Natural killer cell (primary cell): ENCODE measurements at places on chromosomes 6 and 20. TPM values are rescaled to one million over a fixed set of nuclear protein-coding genes. Genes with fewer than 3 reads are reported as not detected.

Gene RNASET2
- 84.5 TPM for total RNA-seq

Gene MAP7
- 0.68 TPM for total RNA-seq

Gene PGC
- total RNA-seq, result not detected

Gene BEND6
- not detected for total RNA-seq

Gene ADGRB3
- total RNA-seq, result not detected

DNA sequence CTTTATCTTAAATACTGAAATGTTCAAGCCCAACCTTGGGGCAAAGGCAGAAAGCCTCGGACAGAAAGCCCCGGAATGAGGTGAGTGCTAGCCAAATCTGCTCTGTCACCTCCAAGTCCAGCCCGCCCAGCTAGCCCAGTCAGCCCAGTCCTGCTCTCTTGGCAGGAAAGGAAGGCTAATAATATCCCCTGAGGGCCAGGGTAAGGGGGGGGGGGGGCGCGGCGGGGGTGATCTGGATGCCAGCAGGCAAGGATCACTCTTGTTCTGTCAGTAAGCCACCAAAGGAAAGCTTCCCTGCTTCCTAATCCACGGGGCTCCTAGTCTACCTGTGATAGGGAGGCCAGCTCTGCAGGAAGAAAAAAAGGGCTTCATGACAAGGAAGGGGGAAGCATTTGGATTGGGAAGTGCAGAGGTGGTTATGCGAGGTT, 1.1 kb downstream of the NDRG3 start:
- no peak for DNase-seq

GRCh38 chr20:21105429-21106170, 558 bp downstream of the LINC00237 start:
- peak; percentile 44 for DNase-seq

DNA sequence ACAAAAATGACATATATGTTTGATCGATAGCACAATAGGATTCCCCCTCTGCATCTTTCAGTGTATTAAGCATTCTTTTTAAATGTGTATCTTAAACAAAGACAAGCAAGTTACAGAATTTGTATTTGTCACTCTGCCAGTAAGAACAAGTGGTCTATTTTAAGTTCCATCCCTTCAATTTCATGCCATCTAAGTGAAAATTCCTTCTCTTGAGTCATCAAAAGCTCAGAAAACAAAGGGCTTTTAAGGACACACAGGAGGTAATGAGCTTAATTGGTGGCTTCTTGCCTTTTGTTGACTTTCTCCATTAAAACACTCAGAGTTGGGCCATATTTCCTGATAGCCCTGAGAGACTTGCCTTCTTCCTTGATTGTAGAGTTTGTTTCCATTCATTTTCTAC, 547.8 kb downstream of the TENT5A start:
- DNase-seq, result no peak

- DNase-seq, result peak; percentile 44
These were observed 609 bp downstream of the OGFRL1 start for GRCh38 chr6:71289039-71289801.

DNA sequence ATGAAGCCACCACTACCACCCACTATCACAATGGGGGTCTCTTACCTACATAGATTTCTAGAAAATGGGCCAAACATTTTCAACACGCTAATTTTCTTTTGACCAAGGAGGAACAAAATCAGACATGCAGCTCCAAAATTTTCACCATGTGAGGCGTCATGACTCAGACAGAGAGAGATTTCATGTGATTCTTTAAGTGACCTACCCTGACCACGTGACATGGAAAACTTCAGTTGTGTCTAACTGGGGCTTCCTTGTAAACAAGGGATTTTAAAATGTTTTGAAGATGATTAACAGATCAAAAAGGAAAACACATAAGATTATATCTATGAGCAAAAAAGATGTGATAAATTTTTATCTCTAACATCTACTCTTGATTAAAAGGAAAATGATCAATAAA, 199.2 kb downstream of the TBXT start:
- DNase-seq, result no peak
